ENCODE measurements at places on chromosomes 1 and 21. TPM values are rescaled to one million over a fixed set of nuclear protein-coding genes. Genes with fewer than 3 reads are reported as not detected.

- peak; percentile 58 for DNase-seq
Observed at GRCh38 chr1:221448585-221449175, 293.2 kb downstream of the DUSP10 start.

- peak; percentile 74 for DNase-seq
Observed at GRCh38 chr1:3717715-3718601, 34.3 kb upstream of the CCDC27 start.

DNA sequence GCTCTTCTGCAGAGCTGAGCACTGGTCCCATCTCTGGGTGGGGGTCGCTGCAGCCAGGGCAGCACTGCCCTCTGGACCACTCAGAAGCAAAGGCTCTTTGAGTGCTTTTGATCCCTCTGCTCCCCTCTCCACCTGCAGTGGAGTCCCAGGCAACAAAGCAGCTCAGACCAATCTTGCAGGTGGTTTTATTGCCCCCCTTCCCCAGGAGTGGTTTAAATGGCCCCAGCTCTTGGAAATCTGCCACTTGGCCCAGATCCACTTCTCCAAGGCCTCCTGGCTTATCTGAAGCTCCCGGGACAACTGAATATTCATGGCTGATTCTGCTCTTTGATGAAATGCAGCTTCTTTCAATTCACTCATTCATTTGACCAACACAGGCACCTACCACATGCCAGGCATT is 2.7 kb downstream of the STUM start:
- DNase-seq, result peak; percentile 38

- DNase-seq, result peak; percentile 56
Observed at GRCh38 chr1:101235696-101236515, 913 bp upstream of the S1PR1 start.

- DNase-seq, result no peak
Observed at GRCh38 chr21:46637952-46638746, 2.7 kb downstream of the PRMT2 start.

GRCh38 chr1:221154932-221155331 is 275.7 kb downstream of the HLX start:
- no peak for DNase-seq

The OR2L3 gene
- 0.10 TPM for total RNA-seq

The AADACL3 gene
- total RNA-seq, result not detected
